ENCODE measurements at places on chromosomes 2 and 18.

GRCh38 chr18:35072616-35073015, 31.4 kb downstream of the MAPRE2 start:
- no peak for DNase-seq

DNA sequence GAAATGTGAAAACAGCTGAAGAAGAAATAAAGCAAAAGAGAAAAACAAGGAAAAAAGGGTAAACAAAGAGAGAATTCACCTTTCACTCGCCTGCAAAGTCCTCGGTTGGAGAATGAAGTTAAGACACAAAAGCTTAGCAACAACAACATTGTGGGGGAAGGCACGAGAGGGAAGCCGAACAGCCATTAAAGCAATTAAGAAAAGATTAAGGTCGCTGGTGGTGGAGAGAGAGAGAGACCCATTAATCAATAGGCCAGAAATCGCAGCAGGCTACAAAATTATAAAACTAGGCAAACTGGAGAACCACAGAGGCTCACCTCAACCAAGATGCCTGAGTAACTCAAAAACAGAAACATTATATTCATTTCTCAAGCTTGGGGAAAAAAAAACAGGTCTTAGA, 120.0 kb upstream of the SIX3 start:
- DNase-seq: no peak

GRCh38 chr2:229675569-229675968, 38.8 kb downstream of the DNER start:
- no peak for DNase-seq

- DNase-seq: no peak
These were observed 66.2 kb upstream of the LCLAT1 start for GRCh38 chr2:30380824-30381223.

DNA sequence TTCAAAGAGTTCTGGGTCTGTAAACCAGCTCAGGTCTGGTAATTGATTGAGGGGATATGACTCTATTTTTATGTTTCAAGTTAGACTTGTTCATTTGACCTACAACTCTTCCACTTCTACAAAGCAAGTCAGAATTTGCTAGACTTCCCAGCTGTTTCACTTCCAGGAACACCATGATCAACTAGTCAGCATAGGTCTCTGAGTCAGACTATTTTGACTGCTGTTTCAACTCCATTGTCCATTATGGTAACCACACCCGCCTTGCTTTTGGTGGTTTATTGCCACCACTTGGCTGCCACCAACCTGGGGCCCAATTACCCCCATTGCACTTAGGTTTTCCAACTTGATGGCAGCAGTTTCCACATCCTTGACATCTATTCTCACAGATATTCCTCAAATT, 116.6 kb downstream of the LAMA3 start:
- no peak for DNase-seq
